ENCODE measurements at places on chromosomes 6 and 20.

- DNase-seq, result no peak
Observed at GRCh38 chr20:20677186-20677585, 35.3 kb downstream of the RALGAPA2 start.

GRCh38 chr6:11043961-11044711 lies at the start of gene ELOVL2:
Gene ELOVL2, minus strand, starts transcription at chr6:11044305. Its CDS starts 75 bp downstream, at chr6:11044230.
- peak; percentile 11 for DNase-seq

GRCh38 chr20:10660661-10661060 lies 13.1 kb downstream of the JAG1 start:
- no peak for DNase-seq

GRCh38 chr20:40771308-40771610 lies 82.2 kb upstream of the MAFB start:
- DNase-seq, result no peak

DNA sequence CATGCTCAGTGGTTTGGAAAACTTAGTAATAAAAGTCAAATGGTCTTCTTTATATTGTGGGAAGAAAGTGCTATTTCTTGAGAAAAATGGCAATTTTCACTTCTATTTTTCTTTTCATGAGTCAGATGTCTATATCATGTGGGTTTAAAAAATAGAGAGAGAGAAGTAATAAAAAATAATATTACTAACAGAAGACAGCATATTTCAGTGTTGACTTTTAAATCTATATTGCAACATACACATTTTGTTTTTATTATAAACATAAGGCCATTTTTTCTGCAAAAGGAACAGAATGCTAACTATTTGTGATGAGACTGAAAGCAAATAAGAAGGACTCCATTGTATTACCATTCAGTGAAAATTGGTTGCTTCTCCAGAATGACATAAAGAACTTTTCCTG lies 135.1 kb upstream of the CNR1 start:
- no peak for DNase-seq

GRCh38 chr20:48691523-48691922 lies 136.3 kb downstream of the PREX1 start:
- no peak for DNase-seq

DNA sequence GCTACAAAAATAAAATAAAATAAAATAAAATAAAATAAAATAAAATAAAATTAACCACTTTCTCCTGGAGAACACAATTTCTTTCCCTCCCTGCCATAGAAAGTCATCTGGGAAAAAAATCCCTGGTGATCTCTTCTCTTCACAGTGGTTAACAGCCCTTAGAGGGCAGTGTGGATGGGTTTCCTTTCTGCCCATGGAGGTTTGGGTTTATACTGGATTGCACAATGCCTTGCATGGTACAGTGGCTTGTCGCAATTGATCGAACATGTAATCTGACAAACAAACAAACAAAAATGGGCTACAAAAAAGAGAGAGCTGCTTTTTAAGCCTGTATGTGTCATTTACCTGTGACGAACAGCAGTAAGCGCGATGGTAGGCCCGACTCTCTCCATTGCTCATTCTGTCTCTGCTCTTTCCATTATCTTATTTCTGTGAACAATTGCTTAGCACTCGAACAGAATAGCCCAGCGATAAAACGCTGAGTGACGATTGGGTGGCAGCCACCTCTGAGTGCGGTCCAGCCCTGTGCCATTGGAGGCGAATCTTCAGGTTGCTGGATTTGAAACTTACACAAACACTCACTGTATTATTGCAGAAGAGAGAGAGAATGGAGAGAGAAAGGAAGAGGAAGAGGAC lies 166.1 kb downstream of the CD83 start:
- DNase-seq, result no peak

- no peak for DNase-seq
Observed at GRCh38 chr20:57410398-57410920, 19.3 kb downstream of the RBM38 start.

- DNase-seq, result peak; percentile 4
Observed at GRCh38 chr6:119179842-119180241, 101.4 kb upstream of the FAM184A start.

Measured in activated CD4-positive, alpha-beta T cell treated with anti-CD3 and anti-CD28 coated beads, Interleukin-2, Interleukin-4, amounts not matched to agents 100 ng/mL and 50 ng/mL, durations not matched to agents 16 hours and 8 hours (primary cell).